ENCODE measurements at places on chromosomes 5 and 9.

GRCh38 chr9:22240619-22241018 lies 206.0 kb upstream of the DMRTA1 start:
- DNase-seq: peak; percentile 6

DNA sequence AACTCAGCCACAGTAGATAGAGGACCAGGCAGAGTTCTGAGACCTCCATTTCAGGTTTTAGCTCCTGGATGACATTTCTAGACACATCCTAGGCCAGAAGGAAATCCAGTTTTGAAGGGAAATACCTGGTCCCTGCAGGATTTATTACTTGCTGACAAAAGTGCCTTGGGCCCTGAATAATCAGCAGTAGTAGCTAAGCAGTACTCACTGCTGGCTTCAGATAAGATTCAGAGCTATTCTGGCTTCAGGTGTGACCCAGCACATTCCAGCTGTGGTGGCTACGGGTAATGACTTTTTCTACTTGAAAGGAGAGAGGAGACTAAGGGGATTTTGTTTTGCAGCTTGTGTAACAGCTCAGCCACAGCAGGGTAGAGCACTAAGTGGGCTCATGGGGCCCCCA lies 34.0 kb downstream of the NDUFAF2 start:
- no peak for DNase-seq

GRCh38 chr9:120878188-120879130 lies 1.5 kb upstream of the PHF19 start:
- no peak for DNase-seq

GRCh38 chr9:107025260-107026035 lies 162.5 kb downstream of the ZNF462 start:
- no peak for DNase-seq

GRCh38 chr5:149807176-149807575 lies 77.1 kb downstream of the PPARGC1B start:
- no peak for DNase-seq

GRCh38 chr5:28766565-28767158 lies 1728.3 kb upstream of the CDH9 start:
- DNase-seq: peak; percentile 61

GRCh38 chr9:133154097-133154989 lies 9.4 kb downstream of the GBGT1 start:
- DNase-seq: no peak

DNA sequence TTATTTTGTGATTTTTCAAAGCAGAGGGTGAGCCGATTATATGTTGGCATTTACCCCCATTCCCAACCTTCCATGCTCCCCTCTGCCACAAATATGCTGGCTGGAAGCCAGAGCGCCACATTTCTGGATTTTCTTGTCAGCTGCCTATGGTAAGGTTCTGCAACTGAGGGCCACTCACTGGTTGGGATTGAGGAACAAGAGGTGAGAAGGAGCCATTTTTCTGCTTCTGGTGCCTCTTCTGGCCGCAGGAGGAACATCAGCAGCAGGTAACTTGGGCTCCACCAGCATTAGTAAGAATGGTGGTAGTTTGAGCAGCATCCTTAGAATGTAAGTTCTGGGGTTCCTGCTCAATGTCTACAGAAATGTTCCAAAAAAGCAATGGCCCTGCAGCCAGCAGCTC lies 159.5 kb upstream of the MAST4 start:
- no peak for DNase-seq

Data from amniotic epithelial cell (primary cell).